ENCODE measurements at places on chromosomes 1 and 21.

DNA sequence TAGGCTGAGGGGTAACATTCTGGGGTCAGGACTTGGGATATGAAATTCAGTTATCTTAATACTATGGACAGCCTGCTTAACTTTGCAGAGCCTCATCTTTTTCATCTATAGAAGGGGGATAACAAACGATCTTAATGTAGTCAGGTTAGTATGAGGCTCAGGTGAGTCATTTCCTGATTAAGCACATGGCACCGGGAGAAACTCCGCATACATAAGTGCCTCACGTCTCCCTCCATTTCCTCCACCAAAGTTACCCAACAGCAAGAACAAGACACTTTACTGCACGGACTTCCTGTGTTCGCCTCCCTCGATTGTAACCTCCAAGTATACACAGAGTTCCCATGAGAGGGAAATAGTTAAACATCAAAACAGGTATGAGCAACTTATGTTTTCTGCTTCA is 112.7 kb upstream of the COA6 start:
- peak; percentile 2 for DNase-seq

GRCh38 chr1:208242146-208242545 is 2.0 kb downstream of the PLXNA2 start:
- DNase-seq, result no peak

DNA sequence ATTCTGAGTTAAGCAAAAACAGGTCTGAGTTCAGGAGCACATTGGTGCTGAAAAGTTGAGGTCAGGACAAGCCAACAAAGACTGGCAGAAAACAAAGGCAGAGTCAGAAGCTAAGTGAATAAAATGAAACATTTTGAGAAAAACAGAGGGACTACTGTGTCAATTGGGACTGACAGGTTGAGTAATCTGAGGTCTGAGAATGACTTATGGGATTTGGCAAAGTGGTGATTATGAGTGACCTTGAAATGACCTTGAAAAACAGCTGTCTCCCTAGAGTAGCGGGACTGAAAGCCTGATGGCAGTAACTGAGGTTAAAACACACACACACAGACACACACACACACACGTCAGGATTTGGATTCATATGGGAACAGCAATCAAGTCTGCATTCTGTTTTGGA is 8.8 kb upstream of the COG2 start:
- DNase-seq, result no peak

GRCh38 chr1:52356818-52357355 is 9.1 kb downstream of the CC2D1B start:
- no peak for DNase-seq

DNA sequence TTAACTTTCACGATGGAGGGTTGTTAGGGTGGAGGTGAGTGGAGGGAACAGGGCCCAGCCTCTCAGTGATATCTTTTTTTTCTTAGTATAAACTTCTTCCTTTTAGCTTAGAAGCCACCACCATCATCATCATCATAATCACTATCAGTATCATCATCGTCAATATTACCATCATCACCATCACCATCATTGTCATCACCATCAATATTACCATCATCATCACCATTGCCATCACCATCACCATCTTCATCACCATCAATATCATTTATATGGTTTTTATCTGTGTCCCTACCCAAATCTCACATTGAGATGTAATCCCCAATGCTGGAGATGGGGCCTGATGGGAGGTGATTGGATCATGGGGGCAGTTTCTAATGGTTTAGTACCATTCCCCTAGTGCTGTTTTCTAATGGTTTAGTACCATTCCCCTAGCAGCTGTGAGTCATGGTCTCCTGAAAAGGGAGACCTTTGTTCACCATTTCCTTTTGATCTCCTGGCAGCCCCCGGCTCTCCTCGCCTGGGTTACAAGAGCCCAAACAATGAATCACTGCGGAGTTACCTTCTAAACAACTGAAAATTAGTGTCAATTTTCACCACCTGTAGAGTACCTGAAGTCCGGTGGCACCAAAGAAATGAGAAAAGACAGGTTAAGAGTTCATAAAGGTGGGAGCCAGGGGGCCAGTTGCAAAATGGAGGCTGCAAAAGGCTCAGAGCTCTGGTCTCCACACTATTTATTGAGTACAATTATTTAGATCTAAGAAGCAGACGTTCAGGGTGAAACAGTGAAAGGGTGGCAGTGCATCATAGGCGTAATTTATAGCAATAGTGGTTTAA is 3.1 kb upstream of the PLA2G2E start:
- DNase-seq, result no peak

DNA sequence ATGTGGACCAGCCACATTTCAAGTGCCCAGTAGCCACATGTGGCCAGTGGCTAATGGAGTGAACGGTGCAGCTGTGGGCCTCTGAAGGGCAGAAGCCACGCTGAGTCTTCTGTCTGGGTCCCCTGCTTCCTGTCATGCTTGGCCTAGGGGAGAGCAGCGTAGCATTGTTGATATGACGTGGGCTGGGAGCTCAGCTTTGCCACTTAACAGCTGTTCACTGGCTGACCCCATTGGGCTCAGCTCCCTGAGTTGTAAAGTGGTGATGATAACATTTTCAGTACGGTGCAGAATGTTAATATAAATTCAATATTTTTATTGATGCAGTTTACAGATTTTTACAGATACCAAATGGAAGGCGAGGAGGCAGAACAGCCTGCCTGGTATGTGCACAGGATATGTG is 4.5 kb downstream of the PODN start:
- no peak for DNase-seq

DNA sequence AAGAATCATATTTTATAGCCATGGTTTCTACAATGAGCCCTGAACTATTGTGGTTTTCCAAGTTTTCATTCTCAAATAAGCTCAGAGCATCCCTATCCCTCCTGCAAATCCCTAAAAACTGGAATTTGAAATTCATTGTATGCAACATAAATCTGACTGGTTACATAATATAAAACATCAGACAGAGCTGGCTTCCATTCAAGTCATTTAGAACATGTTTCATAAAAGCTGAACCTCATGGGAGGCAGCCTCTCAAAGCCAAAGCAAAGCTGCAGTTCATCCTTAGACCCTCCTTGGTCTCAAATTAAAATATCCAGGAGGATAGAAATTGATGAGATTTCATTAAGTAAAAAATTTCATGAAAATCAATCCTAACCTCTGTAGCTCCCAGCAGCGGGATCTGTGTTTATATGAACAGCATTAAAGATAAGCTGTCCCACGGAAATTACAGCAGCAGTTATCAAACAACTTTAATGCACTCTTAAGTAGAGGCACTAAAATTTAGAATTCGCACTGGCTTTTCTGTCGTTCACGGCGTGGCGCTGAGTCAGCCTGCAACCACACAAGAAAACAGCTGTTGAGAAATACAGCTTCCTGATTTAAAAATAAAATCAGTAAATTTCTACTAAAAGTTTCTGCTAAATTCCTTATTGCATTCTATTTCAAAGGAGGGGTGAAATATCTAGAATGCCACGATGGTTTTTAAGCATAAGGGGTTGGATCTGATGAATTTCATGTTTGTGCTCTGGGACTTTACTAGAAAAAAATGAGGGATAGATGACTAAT is 99.9 kb upstream of the TIAM1 start:
- DNase-seq, result peak; percentile 24

DNA sequence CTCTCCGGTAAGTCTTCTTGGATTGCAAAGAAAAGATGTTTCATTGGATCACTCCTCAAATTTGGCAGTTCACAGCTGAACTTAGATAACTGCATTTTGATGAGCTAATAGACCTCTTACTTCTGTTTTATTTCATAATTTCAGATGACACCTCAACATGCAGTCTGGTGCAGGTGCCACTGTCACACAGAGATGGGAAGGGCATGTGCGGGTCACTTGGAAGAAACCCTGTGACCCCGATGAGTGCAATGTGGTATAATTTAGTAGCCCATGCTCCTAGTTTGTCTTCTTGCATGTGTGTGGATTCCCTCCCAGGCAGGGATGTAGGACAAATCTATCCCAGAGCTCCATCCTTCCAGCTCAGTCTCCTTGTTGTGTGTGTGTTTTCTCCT is 481 bp upstream of the SLAMF1 start:
- no peak for DNase-seq

DNA sequence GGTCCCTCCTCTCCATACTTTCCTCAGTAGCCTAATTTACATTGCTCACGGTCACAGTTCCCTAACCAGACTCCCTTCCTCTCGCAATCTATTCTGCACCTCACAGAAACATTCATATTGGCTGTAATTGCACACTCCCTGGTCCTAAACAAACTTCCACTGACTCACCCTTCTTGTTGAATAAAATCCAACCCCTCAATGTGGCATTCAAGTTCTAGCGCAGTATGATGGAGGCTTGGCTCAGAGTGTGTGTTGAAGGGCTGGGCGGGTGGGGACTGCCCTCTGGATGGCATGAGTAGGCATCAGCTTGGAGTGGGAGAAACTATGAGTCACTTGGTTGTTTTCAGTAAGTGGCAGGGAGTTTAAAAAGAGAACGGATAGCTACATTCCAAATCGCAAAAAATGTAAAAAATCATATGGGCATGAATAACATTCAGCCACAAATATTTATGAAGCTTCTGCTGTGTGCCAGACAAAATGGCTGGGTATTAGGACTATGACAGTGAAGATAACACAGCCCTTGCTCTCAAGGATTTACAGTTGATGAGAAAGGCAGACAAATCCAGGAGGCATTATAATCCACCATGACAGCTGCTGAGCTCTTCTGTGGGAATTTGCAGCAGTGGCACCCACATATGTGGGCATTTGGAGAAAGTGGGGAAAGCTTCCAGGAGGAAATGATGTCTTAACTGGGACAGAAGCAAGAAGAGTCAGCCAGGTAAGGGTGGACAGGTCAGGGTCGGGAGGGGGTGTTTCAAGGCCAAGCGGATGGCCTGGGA is 42.2 kb upstream of the LYST start:
- no peak for DNase-seq
